ENCODE measurements at places on chromosomes 6 and 20.

DNA sequence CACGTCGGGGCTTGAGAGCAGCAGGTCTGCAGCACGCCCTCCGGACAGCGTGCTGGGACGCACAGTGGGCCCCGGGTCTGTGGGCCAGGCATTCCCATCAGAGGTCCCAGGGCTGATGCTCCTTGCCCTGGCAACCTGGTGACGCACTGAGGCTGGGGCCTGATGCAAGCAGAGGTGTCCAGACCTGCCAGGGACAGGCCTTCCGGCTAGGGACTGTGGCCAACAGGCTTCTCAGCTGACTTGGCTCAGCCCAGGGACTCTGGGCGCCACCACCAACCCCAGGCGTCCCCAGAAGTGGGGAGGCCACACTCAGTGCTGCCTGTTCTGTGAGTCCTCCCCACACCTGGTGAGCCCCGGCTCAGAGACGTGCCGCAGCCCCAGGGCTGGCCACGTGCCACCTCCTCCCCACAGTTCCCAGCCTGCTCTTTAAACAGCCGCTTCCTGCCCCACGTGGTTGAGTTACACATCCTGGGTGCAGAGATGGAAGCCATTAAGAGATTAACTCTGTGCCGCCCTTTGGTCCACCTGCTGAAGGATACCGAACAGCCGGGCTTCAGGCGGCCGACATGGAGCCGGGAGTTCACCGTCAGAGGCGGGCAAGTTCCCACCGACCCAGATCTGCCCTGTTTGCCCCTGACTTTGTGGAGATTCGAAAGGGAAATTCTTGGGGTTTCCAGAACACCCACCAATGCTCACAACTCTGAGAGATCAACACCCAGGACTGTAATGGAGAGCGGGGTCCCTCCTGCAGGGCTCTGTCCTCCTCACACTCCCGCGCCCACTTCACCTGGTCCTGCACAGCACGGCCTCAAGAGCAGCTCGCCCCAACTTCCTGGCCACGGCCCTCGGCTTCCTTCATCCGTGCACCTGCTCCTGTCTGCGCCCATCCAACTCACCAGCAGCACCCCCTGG is 37.6 kb upstream of the ZBP1 start:
- no peak for DNase-seq

DNA sequence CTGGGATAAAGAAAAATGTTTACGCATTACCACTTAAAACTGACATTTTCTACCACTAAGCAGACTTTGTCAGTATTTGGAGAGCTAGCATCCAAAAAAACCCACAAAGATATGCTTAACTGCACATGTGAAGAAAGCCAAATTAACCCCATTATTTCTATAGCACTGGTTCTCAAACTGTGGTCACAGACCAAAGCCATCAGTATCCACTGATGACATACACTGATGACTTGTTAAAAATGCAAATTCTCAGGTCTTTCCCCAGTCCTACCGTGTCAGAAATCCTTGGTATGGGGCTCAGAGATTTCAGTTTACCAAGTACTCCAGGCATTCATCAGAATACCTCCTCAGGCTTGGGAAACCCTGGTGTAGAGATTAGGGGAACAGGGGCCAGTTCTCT is 230.2 kb downstream of the PTPRK start:
- DNase-seq = no peak

- DNase-seq = no peak
Measured at GRCh38 chr6:79672631-79673111, 41.5 kb downstream of the SH3BGRL2 start.

DNA sequence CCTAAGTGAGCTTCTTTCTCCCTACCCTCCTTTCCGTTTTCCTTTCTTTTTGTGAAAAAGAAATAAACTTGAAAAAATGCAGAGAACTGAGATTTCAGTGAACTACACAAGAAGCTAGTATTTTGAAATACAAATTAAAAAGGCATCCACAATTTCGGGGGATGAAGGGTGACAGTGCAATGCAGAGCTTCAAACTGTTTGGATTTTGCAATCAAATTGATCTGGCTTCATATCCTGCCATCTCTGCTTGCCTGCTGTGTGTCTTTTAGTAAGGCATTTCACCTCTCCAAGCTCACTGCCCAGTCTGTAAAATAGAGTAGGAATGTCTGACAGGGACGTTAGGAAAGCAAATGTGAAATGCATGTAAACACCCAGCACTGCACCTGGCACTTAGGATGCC is 258.0 kb downstream of the HACE1 start:
- DNase-seq = no peak

All from NCI-H446 treated with DMSO at 0.1 percent for 48 hours (cell line).